Smooth muscle cell of bladder (primary cell): ENCODE measurements at places on chromosomes 12 and 14. TPM values are rescaled to one million over a fixed set of nuclear protein-coding genes. Genes with fewer than 3 reads are reported as not detected.

Gene CIROP
- total RNA-seq, result under 0.01 and 0.18 TPM in 2 replicates

Gene EXOC5
- 27.7 and 45.9 TPM in 2 replicates for total RNA-seq

Gene SLC6A15
- total RNA-seq, result 16.8 and 17.6 TPM in 2 replicates

Gene TAS2R30
- 2.9 and 3.3 TPM in 2 replicates for total RNA-seq

Gene AGAP2
- total RNA-seq, result 0.14 and 0.28 TPM in 2 replicates
